ENCODE measurements at places on chromosomes 12 and 14.
A peak's percentile ranks its signal among the peaks of the same experiment; 100 is the strongest.

- DNase-seq, result peak; percentile 91
Measured at GRCh38 chr14:22977684-22978486, 4.5 kb downstream of the AJUBA start.

GRCh38 chr14:101181446-101182313, 278.2 kb upstream of the RTL1 start:
- no peak for DNase-seq

DNA sequence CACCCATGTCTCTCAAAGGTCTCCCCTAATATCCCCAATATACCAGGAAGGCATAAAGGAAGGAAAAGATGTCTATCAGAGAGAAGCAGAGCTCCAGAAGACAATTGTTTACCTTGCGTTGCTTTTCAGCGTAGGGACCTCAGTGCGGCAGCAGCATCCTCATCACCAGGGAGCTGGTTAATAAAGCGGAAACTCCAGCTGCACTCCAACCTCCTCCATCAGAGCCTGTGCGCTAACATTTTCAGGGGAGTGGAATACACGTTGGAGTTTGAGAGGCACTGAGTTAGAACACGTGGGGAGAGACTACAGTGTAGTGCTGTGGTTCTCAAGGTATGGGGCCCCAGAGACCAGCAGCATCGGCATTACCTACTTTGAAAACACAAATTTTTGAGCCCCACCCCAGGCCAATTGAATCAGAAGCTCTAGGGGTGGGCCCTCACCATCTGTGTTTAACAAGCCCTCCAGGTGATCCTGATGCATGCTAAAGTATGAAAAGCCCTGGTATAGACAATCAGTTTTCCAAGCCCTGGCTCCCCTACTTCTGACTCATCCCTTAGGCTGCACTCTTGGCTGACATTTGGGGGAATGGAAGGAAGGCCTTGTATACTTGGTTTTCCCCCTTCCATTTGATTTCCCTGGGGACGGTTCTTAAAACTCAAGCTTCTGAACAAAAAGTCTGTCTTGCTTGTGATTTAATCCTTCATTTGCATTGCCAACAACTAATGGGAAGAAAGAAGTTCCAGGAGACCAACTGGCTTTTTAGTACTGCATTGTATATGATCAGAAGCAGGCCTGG, 419.0 kb upstream of the CCDC196 start:
- peak; percentile 38 for DNase-seq

- no peak for DNase-seq
Measured at GRCh38 chr12:61821381-61821780, 438.8 kb upstream of the USP15 start.

DNA sequence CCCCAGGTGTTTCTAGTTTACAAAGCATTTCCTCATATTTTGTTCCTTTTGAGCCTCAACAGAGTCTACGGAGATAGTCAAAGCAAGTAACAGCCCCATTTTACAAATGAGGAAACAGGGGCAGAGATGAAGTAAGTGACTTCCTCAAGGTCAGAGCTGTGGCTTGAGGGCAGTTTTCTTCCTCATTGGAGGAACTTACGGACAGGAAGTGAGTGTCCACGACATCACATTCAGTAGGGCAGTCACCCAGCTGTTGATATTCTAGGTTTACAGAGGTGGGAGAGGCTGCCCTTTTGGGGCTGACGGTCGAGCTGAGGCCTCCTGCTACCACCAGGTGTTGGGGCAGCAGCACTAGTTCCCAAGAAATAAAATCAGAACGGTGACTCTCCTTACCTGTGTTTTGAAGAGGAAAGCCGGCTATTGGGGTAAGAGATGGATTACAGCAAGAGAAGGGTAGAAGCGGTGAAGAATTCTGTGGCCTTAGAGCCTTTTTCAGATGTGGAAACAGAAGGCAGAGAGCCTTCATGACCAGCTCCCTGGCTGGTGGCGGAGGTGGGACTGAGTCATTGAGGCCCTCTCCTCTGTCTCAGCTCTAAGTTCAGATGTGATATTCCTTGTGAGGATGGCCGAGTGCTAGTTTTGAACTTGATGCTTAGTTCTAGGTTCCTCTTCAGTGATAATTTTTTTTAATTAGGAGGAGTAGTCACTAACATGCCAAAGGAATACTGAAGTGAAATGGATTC, 41.7 kb downstream of the SUSD6 start:
- no peak for DNase-seq

- peak; percentile 76 for DNase-seq
Measured at GRCh38 chr14:65095633-65096205, 6.6 kb downstream of the MAX start.

DNA sequence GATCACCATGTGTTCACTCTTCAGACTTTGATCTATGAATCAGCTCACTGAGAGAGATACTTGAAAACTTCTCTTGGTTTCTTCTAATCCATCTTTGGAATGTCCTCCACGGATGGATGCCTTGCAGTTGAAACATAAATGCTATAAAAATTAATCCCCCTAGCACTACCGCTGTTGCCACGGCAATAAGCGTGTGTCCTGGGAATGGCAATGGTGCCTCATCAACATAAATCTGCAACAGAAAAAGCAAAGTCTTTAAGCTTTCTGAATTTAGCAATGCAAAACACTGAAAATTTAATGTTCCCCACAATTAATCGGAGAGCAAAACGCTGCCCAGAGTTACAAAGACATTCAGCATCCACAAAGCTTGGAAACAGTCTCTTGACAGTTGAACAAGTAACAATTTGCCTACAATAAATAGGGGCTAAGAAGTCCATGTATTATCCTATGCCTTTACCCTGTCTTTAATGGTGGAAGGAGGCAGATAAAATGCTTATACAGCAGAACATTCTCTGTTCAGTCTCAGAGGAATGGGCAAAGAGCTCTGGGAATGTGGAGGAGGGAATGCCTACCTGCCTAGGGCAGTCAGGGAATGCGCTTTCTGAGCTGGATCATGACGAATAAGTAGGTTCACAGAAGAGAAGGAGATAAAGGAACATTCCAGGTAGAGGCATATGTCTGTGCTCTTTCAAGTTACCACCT, 70.9 kb upstream of the PPP4R3A start:
- DNase-seq, result no peak

GRCh38 chr12:87812030-87812429, 217.2 kb downstream of the C12orf50 start:
- no peak for DNase-seq

DNA sequence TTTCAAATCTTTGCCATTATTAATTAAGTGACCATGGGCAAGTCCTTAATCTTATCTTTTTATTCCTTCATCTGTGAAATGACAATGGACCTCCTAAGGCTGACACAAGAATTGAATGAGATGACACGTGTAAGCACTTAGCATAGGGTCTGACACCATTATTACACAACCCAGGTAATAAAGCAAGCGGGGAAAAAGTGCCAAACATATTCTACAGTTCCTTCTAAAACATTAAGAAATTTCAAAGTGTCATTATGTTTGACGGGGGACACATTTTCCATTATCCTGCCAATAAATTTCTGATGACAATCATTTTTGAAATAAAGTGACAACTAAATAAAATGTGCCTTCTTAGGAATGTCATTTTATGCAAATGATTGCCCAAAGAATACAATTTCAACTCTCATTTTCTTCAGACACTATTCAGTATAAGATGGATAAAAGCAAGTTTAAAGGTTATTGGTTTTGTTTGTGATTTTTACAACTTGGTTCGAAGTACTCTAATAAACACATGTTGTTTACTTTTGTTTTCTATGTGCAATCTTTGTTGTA, 3.0 kb downstream of the ANKS1B start:
- DNase-seq, result no peak

DNA sequence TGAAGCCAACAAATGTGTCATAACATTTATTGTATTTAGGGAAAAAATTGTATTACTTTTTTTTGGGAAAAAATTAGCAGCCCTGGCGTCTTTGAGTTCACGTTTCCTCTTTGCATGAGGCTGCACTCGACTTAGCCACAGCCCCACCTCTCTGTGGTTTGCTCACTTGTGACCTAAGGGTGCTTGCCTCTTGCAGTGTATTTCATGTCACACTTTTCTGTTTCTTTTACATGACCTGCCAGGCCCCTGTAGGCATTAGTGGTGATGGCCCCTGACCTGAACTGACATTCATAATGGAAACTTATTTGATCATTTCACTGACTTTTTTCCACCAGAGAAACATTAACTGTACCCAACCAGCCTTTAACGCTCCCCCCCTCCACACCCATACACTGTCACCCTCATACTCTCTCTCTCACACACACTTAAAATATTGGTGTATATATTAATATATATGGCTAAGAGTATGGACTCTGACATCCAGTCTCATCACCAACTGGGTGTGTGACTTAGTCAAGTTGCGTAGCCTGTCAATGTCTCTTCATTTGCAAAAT, 122.9 kb downstream of the PRKCH start:
- no peak for DNase-seq

DNA sequence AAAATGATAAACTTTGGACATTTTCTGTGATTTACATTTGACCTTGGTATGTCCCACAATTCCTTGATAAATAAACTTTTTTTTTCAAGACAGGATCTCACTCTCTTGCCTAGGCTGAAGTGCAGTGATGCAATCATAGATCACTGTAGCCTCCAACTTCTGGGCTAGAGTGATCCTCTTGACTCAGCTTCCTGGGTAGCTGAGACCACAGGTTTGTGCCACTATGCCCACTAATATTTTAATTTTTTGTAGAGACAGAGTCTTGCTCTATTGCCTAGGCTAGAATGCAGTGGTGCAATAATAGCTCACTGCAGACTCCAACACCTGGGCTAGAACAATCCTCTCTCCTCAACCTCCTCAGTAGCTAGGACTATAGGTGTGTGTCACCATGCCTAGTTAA, 79.1 kb upstream of the PTGDR start:
- no peak for DNase-seq

DNA sequence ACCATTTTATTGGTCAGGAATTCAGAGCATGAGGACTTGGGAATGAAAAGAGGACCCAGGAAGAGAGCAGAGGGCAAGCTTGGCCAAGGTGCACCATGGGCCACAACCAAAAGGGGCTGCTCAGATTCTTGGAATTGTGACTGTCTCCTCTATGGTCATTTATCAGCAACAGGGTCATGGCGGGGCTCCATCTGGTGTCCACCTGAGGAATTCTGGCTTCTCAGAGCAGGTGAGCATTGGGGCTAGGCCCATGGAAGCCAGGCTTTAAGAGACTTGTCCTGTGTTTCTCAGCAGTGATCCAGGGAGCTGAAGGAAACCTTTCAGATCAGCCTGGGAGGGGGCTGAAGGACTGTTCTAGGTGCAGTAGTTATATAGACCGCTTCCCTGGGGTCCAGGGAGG, 2.6 kb upstream of the RIN3 start:
- no peak for DNase-seq

GRCh38 chr14:102994689-102995088, 62.7 kb downstream of the CDC42BPB start:
- DNase-seq, result no peak

DNA sequence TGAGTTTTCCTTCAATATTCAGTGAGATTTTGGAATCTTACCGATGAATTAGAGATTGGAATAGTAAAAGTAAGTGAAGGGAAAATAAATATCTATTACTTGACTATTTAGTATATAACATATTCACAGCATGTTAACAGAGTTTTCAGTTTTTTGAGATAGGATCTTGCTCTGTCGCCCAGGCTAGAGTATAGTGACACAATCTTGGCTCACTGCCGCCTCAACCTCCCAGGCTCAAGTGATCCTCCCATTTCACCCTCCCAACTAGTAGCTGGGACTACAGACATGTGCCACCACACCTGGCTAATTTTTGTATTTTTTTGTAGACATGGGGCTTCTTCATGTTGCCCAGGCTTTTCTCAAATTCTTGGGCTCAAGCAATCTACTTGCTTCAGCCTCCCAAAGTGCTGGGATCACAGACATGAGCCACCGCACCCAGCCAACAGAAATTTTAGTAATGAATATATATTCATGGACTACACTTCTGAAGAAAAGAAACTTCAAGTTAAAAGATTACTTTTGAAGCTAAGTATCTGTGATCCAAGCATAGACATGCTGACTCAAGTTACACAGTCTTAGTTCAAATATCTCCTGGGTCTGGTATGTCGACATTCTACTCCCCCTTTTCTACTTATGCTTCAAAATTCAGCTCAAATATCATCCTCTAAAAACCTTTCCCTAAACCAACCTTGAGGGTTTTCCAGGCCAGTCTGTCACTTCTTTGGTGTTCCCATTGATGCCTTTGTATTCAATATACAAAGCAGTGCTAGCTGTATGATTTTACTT, 13.8 kb downstream of the UBE2N start:
- peak; percentile 35 for DNase-seq

DNA sequence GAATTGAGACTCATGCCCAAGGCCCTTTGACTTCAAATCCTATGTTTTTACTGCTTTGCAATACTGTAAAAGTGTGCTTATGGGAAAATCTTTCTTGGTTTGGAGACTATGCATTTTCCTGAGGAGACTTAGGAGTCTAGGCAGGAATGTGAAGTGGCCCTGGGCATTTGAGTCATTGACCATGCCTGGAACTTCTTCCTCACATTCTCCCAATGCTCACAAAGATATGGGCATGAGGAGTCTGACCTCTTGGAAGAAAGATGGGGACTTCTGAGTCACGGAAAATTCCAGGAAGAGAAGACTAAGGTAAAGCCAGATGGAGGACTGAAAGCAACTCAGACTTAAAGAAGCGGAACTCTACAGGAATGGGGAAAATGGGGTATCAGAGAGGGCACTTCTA, 38.2 kb upstream of the ZNF641 start:
- peak; percentile 57 for DNase-seq

DNA sequence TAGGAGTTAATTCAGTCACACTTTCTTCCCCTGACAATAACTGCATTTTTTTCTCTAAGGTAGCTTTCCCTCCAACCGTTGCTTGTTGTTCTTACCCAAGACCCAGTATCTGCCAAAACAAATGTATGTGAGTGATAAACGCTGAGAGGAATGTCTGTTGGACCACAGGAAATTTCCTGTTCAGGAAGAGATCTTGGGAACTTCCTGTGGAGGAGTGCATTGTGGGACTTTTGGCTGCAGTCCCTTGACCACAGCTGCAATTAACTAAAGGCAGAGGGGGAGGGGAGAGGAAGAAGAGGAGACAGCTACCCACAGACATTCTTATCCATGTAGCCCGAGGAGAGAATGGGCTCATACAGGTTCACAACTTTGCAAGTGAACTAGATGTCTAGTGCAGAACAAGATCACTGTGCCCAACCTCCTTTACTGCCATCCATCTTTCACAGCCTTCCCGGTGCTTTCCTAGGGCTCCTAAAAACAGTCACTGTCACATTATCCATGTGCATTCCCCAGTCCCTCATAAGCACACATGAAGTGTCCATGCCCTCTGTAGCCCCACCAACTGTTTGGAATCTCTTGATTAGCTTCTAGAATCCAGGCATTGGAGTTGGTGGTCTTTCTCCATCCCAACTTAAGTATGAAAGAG, 149.5 kb downstream of the ETV6 start:
- peak; percentile 61 for DNase-seq

- DNase-seq, result no peak
Measured at GRCh38 chr12:41190338-41190737, 2.2 kb downstream of the PDZRN4 start.

GRCh38 chr12:107379852-107380567, 286.7 kb upstream of the CRY1 start:
- peak; percentile 80 for DNase-seq

GRCh38 chr12:2113119-2113912, 60.5 kb downstream of the CACNA1C start:
- no peak for DNase-seq

All from AG08395 (cell line).